Activated naive CD8-positive, alpha-beta T cell treated with anti-CD3 and anti-CD28 coated beads for 36 hours (primary cell): ENCODE measurements at places on chromosomes 13 and 19.

DNA sequence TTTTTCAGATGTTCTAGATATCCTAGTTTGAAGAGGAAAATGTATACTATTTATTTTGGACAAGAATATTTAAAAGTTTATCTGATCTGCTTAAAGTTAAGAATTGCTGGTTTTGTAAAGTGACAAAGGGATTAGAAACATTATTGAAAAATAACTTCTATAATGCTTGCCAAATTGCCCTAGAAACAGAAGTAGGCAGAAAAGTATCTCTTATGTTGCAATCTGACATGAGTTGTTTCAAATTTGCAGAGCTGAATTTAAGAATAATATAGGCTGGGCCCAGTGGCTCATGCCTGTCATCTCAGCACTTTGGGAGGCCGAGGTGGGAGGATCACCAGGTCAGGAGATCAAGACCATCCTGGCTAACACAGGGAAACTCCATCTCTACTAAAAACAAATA, 777.1 kb downstream of the LIG4 start:
- H3K4me3 ChIP-seq = no peak overlapping the region
- no peaks in the 10 kb centered on the region for H3K4me1 ChIP-seq
- no peaks in the 10 kb centered on the region for H3K27me3 ChIP-seq
- DNase-seq = no peak
- H3K36me3 ChIP-seq = no peaks in the 10 kb centered on the region

- H3K4me1 ChIP-seq = no peaks in the 10 kb centered on the region
- H3K4me3 ChIP-seq = no peak overlapping the region
- H3K36me3 ChIP-seq = no peaks in the 10 kb centered on the region
- no peak overlapping the region for H3K27ac ChIP-seq
- no peaks in the 10 kb centered on the region for H3K27me3 ChIP-seq
- DNase-seq = no peak
These were observed 779.4 kb upstream of the SLITRK1 start for GRCh38 chr13:84661718-84662117.

- no peaks in the 10 kb centered on the region for H3K4me1 ChIP-seq
- no peak for DNase-seq
- no peak overlapping the region for H3K27ac ChIP-seq
- no peaks in the 10 kb centered on the region for H3K36me3 ChIP-seq
These were observed 168.8 kb upstream of the ZNF507 start for GRCh38 chr19:32176591-32176990.

GRCh38 chr13:36673838-36674326, at the start of gene SERTM1:
TSS of gene SERTM1 (plus strand) at chr13:36674020. CDS start at chr13:36695079, 21,059 bp downstream.
- H3K36me3 ChIP-seq = peaks cover 2% of the 10 kb centered on the region
- peaks cover 2% of the 10 kb centered on the region for H3K4me1 ChIP-seq
- H3K27ac ChIP-seq = no peak within 1 kb of the TSS
- H3K27me3 ChIP-seq = peaks cover 55% of the 10 kb centered on the region
- H3K4me3 ChIP-seq = no peak within 1 kb of the TSS

- no peaks in the 10 kb centered on the region for H3K4me1 ChIP-seq
- H3K27me3 ChIP-seq = no peaks in the 10 kb centered on the region
- no peak for DNase-seq
- no peak overlapping the region for H3K4me3 ChIP-seq
- H3K27ac ChIP-seq = no peak overlapping the region
These were observed 28.7 kb upstream of the FRY start for GRCh38 chr13:32002873-32003272.

DNA sequence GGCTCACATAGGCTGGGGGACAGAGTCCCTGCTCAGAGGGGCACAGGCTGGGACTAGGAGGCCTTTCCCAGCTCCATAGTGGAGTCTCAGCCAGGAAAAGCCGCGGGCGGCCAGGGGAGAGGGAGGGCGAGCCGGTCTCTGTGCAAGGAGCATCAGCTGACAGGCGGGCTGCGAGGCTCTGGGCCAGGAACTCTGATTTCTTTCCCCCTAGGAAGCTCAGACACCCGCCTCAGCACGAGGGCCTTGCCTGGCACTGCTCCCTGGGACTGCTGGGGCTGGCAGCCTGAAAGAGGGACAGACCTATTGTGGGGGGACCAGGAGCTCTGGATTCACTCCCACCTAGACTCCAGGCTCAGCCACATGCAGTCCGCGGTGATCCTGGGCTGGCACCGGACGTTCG, 2.2 kb upstream of the PLK5 start:
- H3K4me3 ChIP-seq = no peak overlapping the region
- no peak overlapping the region for H3K27ac ChIP-seq
- no peak for DNase-seq
- H3K36me3 ChIP-seq = no peaks in the 10 kb centered on the region

GRCh38 chr13:79749566-79749965, 268.6 kb downstream of the NDFIP2 start:
- H3K36me3 ChIP-seq = no peaks in the 10 kb centered on the region
- DNase-seq = no peak
- no peaks in the 10 kb centered on the region for H3K4me1 ChIP-seq
- no peak overlapping the region for H3K4me3 ChIP-seq

DNA sequence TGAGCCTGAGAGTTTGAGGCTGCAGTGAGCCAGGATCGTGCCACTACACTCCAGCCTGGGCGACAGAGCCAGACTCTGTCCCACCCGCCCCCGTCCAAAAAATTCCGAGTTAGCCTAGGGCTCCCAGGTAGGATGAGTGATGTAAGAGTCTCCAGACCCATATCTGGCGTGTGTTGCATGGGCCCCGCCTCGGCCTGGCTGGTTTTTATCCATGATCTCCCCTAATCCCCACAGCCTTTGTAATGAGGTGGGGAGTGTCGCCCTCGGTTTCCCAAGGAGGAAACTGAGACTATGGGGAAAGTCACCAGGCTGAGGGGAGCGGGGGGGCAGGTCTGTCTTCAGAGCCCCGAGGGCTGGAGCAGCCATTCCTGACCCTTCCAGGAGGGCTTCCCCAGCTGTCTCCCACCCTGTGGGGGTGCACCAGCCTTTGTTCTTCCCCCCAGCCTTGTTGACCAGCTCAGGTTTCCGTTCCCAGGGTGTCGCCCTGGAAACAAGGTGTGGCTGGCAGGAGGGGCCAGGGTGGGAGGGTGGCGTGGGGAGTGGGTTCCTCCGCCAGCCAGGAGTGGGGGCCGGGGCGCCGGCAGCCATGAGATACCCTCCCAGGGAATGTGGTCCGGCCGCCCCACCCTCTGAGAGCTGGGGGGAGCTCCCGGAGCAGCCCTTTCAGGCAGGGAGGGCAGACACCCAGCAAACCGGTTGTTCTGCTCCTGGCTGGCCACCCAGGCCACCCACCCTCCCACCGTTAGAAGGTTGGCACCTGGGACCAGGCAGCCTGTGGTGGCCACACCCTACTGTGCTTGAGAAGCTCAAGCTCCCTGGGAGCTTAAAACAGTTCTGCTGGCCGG, 11.5 kb downstream of the MYH14 start:
- H3K4me1 ChIP-seq = no peaks in the 10 kb centered on the region
- no peak overlapping the region for H3K27ac ChIP-seq
- H3K36me3 ChIP-seq = no peaks in the 10 kb centered on the region
- H3K4me3 ChIP-seq = no peak overlapping the region
- no peak for DNase-seq
- peaks cover 14% of the 10 kb centered on the region for H3K27me3 ChIP-seq

- H3K4me3 ChIP-seq = no peak overlapping the region
- H3K27ac ChIP-seq = no peak overlapping the region
- peaks cover 12% of the 10 kb centered on the region for H3K36me3 ChIP-seq
These were observed 7.4 kb downstream of the FZR1 start for GRCh38 chr19:3513229-3514140.

DNA sequence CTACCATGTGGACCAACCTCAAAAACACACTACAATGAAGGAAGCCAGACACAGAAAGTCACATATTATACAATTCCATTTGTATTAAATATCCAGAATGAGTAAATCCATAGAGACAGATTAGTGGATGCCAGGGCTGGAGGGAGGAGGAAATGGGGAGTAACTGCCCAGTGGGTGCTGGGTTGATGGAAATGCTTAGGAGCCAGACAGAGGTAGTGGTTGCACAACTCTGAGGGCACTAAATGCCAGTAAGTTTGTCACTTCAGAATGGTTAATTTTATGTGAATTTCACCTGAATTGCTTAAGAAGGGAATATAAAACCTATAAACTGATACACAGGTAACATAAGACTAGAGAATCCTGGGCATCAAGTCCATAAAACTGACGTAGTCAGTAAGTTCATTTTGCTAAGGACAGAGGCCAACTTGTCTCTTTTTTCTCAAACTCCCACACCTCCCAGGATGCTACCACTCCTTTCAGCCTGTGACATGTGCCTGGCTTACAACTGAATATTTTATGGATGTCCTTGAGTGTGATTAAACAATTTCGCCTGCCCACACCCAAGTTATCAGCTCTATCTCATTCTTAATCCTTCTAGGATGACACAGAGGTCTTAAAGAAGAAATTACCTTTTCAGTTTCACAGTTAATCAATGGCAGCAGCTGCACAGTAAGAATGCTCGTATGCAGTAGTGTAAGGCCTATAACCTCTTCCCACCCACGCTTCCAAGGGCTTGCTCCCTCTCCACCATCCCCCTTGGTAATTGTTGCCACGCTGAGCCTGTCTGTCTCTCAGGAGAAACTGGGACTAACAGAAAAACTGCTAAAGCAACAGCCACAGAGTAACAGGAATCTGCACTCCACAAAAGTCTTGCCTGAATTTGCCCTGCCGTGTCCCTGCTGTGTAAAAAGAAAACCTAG, 5.9 kb upstream of the MLNR start:
- H3K4me3 ChIP-seq = no peak overlapping the region
- peaks cover 9% of the 10 kb centered on the region for H3K4me1 ChIP-seq
- no peak for DNase-seq

DNA sequence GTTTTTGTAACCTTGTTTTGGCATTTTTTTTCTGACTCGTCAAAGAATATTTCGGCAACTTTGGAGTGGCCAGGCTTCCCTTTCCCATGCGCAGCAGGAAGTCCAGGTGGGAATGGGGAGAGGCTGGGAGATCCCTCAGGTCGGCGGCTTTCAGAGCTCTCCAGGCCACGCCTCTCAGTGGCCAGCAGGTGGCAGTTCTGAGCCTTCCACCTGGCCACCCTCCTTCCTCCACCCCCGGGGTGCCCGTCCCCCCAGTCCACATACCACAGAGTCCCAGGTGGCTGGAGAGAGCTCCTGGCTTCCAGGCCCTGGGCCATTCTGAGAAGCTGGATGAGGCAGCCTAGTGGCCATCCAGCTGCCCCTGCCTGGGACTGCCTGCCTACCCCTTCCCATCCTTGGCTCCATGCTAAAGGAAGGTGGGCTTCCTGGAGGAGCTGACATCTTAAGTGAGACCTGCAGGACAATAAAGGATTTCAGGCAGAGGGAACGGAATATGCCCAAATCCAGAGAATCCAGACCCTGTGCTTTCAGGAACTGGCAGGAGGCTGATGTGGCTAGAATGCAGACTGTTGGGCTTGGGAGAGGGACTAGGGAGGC, 46.3 kb downstream of the CCNE1 start:
- peaks cover 12% of the 10 kb centered on the region for H3K27me3 ChIP-seq
- H3K36me3 ChIP-seq = no peaks in the 10 kb centered on the region
- no peak overlapping the region for H3K4me3 ChIP-seq
- peak; percentile 41 for DNase-seq
- peaks cover 5% of the 10 kb centered on the region for H3K4me1 ChIP-seq

GRCh38 chr13:27978301-27978968, 9.3 kb upstream of the CDX2 start:
- no peak overlapping the region for H3K4me3 ChIP-seq
- H3K27ac ChIP-seq = peak overlapping the region; percentile 31
- peaks cover 20% of the 10 kb centered on the region for H3K4me1 ChIP-seq

- H3K4me3 ChIP-seq = peak overlapping the region; percentile 92
- H3K4me1 ChIP-seq = peaks cover 22% of the 10 kb centered on the region
- peaks cover 26% of the 10 kb centered on the region for H3K36me3 ChIP-seq
- H3K27me3 ChIP-seq = peaks cover 9% of the 10 kb centered on the region
- no peak for DNase-seq
- H3K27ac ChIP-seq = peak overlapping the region; percentile 95
These were observed 11.5 kb downstream of the SPACA6 start for GRCh38 chr19:51704626-51705025.

GRCh38 chr13:79287939-79288795, 117.9 kb downstream of the RBM26 start:
- no peak overlapping the region for H3K4me3 ChIP-seq
- H3K36me3 ChIP-seq = no peaks in the 10 kb centered on the region
- H3K27ac ChIP-seq = no peak overlapping the region
- DNase-seq = no peak

DNA sequence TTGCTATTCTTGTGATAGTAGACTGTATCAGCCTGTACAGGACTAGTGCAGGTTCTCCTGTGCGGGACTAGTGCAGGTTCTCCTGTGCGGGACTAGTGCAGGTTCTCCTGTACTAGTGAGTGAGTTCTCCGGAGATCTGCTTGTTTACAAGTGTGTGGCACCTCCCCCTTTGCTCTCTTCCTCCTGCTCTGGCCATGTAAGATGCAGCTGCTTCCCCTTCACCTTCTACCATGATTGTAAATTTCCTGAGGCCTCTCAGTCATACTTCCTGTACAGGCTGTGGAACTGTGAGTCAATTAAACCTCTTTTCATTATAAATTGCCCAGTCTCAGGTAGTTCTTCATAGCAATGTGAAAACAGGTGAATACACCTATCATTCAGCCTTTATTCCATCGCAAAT, 289.6 kb downstream of the TEX29 start:
- H3K27me3 ChIP-seq = peaks cover 9% of the 10 kb centered on the region
- DNase-seq = no peak
- H3K36me3 ChIP-seq = no peaks in the 10 kb centered on the region
- no peaks in the 10 kb centered on the region for H3K4me1 ChIP-seq
- no peak overlapping the region for H3K27ac ChIP-seq

DNA sequence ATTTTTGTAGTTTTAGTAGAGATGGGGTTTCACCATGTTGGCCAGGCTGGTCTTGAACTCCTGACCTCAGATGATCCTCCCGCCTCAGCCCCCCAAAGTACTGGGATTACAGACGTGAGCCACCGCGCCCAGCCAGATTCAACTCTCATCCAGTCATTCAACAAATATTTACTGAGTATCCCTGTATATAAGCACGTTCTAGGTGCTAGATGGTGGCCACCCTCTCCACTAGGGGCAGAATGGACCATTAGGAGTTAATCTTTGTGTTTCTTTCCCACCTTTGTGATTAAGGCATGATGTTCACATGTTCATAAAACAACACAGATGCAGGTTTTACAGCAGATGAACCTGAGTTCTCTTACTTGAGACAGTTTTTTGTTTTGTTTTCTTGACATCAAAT, 7.3 kb downstream of the SHKBP1 start:
- peaks cover 2% of the 10 kb centered on the region for H3K4me1 ChIP-seq
- DNase-seq = no peak
- no peaks in the 10 kb centered on the region for H3K27me3 ChIP-seq
- no peak overlapping the region for H3K4me3 ChIP-seq
- H3K27ac ChIP-seq = no peak overlapping the region

GRCh38 chr19:22935151-22935550, 67.8 kb downstream of the ZNF728 start:
- H3K4me1 ChIP-seq = no peaks in the 10 kb centered on the region
- no peak overlapping the region for H3K27ac ChIP-seq
- no peaks in the 10 kb centered on the region for H3K27me3 ChIP-seq
- no peak overlapping the region for H3K4me3 ChIP-seq
- H3K36me3 ChIP-seq = no peaks in the 10 kb centered on the region

- no peaks in the 10 kb centered on the region for H3K36me3 ChIP-seq
- H3K4me1 ChIP-seq = peaks cover 7% of the 10 kb centered on the region
- H3K4me3 ChIP-seq = no peak overlapping the region
- H3K27me3 ChIP-seq = peaks cover 28% of the 10 kb centered on the region
- no peak for DNase-seq
- no peak overlapping the region for H3K27ac ChIP-seq
These were observed 16.5 kb downstream of the PRR36 start for GRCh38 chr19:7857727-7858108.

GRCh38 chr19:19526581-19527370, 1.9 kb upstream of the YJEFN3 start:
- no peak overlapping the region for H3K4me3 ChIP-seq
- no peak for DNase-seq
- H3K27ac ChIP-seq = no peak overlapping the region

- H3K27me3 ChIP-seq = no peaks in the 10 kb centered on the region
- DNase-seq = no peak
- no peak overlapping the region for H3K4me3 ChIP-seq
- H3K36me3 ChIP-seq = no peaks in the 10 kb centered on the region
- H3K4me1 ChIP-seq = no peaks in the 10 kb centered on the region
These were observed 241.9 kb upstream of the NBEA start for GRCh38 chr13:34700155-34700554.
